ENCODE measurements at places on chromosomes 7 and 10.

DNA sequence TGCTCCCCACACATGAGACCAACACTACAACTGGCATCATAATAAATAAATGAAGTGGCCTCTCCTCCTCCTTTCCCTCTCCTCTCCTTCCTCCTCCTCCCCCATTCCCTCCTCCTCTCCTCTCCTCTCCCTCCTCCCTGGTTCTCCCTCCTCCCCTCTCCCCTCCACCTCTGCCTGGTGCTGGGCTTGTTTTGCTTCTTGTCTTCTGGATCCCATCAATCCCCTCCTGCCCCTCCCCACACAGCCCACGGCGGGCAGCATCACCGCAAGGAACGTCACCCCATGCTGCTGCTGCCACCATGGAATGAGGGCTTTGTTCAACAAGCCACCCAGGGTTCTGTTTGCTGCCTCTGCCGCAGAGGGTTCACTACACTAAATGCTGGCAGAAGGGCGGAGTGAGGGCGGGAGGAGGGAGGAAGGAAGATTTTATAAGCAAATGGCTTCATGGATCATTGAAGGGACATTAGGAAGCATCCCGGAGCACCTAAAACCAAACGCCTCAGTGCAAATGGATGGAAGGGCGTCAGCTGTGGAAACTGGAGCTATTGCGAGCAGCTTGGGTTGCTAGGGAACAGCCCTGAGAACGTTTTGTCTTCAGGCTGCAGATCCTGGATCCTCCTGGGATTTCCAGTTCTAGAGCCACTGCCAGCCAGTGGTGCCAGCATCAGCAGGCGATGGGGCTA is 379.7 kb upstream of the ZMIZ1 start:
- no peak for DNase-seq

- DNase-seq: no peak
Measured at GRCh38 chr7:126783613-126784012, 469.1 kb downstream of the GRM8 start.

GRCh38 chr7:154504918-154505317 is 452.7 kb downstream of the DPP6 start:
- no peak for DNase-seq

DNA sequence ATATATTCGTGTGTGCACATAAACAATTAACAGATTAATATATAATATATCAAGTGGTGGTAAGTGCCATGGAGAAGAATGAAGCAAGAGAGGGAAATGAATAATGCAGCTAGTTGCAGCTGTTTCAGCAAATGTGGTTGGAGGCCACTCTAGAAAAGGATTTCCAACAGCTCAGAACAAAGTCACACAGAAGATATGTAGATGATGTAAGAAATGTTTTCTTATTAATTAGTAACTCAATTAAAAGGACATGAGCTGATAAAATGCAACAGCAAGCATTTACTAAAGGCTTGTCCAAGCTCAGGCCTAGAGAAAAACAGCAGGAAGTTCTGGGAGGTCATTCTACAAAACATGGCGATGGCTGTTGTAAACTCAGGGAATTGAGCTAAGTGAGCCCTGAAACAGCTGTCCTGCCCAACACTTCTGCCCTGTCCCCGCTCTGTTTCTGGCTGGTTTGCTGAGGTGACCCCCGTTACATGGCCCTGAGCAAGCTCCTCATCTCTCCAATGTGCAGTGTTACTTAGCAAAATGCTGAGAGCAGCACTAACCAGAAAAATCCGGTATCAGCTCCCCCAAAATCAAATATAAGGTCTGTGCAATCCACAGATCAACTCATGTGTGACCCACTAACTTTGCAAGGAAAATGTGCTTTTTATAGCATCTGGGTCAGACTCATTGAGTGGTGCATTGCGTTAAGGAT is 23.4 kb upstream of the C10orf67 start:
- no peak for DNase-seq

GRCh38 chr7:116582164-116582732 is 57.4 kb downstream of the CAV1 start:
- DNase-seq: no peak

- DNase-seq: peak; percentile 97
Measured at GRCh38 chr7:21767300-21767900, 178.3 kb downstream of the CDCA7L start.

GRCh38 chr10:81594991-81595390 is 280.0 kb upstream of the NRG3 start:
- DNase-seq: no peak

- no peak for DNase-seq
Measured at GRCh38 chr7:86648169-86648568, 4.5 kb downstream of the GRM3 start.

- peak; percentile 14 for DNase-seq
Measured at GRCh38 chr10:106705681-106706100, 458.8 kb downstream of the SORCS1 start.

DNA sequence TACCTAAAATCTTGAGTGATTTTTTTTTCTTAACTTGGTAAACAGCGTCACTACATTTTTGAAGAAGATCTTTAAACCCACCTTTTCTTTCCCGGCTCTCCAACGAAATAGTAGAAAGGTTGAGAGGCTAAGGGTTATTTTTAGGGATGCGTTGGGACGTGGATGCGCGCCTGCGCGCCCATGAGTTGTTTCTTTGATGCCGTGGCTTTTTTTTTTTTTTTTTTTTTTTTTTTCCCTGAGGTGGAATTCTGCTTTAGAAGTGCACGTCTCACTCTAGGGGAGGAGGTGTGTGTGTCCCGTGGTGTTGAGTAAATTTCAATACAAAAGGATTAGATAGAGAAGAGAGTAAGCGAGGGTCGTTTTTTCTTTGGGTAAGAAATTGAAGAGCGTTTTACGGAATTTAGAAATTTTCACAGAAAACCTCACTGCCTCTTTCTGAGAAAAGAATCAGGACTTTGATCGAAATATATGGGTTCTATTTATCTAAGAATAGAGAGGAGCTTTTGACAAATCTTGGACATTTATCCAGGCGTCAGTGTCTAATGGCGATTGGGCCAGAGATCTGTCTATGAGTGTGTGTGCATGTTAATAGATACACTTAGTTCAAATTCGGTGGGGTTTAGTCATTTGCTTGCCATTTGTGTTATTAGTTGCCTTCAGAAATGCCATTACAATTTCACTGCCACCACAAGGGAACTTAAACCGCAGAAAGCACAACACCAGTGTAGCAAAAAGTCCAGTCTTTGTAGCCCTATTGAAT is 1.2 kb upstream of the SP8 start:
- no peak for DNase-seq

DNA sequence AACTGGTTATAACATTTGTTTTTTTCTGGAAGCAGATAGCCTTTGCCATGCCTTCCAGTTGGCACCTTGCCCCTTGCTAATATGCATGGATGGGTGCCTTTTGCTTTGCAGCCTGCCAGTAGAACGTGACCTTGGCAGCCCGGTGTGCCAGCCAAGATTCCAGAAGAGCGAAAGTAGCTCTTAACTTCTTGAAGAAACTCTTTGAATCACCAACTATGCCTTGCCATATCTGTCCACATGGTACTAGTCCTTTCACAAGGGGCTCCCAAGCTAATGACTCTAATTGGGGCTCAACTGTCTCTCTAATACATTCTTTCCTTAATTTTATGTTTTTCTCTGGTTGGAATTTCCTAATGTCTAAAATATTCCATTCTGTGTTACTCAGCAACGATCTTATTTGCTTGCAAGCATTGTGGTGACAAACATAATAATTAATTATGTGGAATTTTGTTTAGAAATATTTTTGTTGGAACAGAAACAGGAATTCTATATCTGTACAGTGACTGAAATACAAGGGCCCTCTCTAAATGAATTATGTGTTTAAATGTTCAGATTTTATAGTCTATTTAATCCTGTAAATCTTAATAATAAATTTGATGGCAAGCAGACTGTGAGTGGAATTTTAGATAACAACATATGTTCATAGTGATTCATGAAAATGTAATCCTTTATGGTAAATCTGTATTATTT is 45.8 kb downstream of the HDAC9 start:
- no peak for DNase-seq

DNA sequence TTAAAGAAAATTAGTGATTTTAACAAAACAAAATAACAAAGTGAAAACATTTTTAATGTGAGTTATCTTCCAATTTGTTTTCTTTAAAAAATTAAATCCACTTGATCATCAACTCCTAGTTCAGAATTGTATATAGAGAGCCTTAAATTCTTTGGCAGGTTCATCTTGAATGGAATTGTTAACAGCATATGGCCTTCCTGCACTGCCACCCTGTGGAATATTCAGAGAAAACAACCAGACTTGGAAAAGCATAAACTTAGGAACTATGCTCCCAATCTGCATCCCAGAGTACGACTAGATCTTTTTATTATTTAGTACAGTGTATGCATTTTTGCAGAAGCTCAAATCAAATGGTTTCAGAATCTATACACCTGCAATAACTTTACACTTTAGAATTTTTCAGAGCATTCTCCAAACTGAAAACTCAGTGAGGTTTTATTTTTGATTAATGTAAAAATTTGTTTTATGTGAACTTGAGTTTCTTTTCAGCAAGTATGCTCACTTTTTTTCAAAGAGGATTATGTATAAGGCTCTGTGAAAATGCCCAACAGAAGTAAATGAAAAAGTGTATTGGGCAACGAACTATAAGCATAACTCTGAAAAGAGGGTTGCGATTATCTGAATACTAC is 44.9 kb upstream of the ANK3 start:
- peak; percentile 8 for DNase-seq

DNA sequence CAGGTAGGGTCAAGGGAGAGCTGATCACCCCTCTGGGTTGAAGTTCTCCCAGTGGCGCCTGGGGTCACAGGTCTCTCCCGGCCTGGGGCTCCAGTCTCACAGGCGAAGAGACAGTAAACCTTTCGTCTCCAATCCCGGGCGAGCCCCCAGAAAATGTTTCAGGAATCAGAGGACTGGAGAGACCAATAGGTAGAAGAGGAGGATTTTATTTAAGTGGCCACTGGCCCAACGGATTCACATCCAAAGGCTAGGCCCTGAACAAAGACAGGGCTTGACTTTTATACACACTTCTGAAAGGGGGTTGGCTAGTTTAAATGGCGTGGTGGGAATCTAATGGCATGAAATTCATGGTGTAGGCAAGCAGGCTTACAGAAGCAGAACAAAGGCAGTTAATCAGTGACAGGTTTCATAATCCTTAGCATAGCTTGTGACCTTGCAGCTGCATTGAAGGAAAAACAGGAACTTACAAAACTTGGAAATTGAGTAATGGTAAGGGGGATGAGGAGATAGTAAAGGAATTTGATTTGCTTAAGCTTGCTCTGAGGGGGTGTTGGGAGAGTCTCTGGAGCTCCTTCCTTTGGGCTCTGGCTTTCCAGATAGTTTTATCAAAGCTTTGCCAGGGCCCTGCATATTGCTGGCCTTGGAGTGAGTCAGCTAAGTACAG is 105.5 kb downstream of the TRIM24 start:
- DNase-seq: no peak

DNA sequence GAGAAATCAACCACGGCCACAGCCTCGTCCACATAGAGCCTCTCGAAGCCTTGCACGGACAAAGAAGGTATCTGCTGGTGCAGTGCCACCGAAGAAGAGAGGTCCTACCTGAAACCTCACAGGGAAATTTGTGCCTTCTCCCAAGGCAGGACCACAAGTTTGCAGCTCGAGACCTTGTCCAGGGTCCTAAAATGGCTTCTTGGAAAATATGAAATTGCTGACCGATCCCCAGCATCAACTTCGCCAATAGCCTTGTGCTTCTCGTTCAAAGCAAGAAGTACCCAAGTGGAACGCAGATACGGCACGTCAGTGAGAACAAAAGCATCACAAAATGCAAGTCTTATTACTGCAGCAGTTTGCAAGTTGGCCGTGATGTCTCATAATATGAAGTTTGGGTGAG is 24.6 kb downstream of the PTPRN2 start:
- no peak for DNase-seq

DNA sequence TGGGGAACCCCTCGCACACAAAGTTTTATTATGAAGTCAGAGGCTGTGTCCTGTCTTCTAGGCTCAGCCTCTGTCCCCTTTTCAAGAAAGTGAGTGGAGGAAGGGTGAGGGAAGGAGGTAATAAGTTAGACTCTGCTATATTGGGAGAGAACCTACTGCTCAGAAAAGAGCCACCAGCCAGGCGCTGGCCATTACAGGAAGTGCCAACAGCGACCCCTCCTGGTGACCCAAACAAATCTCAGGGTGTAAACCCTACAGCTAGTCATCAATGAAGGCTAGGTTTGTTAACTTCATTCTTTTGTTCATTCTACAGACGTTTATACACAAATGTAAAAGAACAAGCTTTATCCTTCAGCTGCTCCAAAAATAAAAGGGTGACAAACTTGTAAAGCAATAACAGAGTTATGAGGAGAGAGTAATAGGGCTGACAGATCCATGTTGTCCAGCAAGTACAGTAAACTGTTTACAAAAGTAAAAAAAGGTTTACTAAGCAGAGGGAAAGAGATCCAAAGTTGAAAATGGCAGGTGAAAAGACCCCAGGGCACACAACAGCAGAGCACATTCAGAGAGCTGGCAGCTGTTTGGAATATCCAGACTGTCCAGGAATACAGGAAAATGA is 82.7 kb downstream of the FAM204A start:
- peak; percentile 5 for DNase-seq

DNA sequence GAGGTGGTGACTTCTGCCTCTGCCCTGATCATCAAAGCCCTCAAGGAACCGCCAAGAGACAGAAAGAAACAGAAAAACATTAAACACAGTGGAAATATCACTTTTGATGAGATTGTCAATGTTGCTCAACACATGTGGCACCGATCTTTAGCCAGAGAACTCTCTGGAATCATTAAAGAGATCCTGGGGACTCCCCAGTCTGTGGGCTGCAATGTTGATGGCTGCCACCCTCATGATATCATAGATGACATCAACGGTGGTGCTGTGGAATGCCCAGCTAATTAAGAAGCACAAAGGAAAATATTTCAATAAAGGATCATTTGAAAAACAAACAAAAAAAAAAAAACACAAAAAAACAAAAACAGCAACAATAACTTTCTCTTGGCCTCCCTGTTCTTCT is 59.5 kb upstream of the TOMM7 start:
- no peak for DNase-seq

DNA sequence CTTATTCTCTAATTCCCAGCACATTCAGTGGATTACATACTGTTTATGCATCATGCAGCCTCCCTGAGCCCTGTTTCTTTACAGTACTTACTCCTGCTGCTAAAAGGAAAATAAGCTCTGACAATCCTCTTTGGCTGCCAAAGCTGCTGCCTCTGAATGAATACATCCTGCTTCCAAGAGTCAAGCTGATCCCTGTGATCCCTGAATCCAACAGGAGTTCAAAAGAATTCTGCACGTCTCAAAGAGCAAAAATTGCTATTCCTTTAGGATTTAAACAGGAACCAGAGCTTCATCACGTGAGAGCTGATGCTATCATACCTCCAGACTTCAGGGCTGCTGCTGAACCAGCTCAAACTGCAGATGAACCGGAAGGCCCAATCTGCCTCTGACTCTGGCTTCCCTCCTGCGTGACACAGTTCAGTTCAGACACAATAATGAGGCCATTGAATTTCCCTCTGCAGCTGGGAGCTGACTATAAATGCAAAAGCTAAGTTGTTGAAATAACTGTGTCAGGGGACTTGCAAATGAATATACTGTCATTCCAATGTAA is 851.0 kb upstream of the PHF14 start:
- peak; percentile 85 for DNase-seq

Data from SHP77 (cell line).